Vagina (tissue), 2 donors: ENCODE measurements at places on chromosomes 1 and 21.

DNA sequence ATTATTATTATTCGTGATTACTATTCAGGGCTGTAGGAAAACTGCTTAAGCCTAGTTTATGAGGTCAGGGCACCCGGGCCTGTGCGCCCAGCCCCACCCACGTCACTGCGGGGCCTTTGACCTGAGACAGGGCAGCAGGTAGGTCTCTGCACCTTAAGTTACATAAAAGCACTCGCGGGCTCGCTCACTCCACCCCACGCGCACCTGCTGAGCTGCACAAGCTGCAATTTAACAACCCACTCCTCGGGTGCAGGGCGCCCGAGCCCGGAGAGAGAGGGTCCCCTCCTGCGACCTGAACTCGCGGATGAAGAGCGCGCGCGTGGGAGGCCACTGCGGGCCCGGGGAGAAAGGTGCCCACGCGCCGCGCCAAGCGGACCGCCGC is 477 bp downstream of the ICMT start:
- no peak for DNase-seq
- peak overlapping the region; percentile 87 for H3K4me3 ChIP-seq
- H3K27ac ChIP-seq, result no peak overlapping the region

DNA sequence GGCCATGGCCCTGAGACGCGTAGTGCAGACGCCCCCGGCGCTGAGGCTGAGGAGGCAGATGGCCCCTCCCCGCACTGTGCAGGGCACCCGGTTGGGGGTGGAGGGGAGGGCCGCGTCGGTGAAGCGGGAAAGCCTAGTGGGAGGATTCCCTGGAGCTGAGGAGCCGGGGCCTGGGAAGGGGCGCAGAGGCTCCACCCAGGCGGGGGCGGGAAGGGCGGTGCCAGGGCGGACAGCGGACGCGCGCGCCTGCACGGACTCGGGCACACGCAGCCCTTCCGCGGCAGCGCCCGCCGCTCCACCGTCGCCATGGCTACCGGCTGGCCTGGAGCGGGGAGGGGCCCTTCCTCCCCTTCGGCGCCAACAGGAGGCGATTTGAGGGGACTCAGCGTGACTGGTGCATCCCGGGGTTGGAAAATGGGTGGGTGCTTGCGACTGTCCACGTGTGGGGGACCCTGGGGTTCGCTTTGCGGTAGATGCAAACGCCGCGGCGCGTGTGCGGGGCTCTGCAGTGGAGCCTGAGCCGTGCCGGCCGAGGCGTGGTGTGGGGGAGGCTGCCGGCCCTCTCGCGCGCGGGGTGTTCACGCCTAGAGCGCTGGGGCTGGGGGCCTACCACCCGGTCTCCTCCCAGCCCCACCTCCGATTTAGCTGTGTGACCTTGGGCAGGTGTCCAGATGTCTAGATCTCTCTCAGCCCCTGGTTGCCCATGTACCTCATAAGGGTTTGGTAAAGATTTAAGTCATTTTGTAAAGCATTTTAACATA is 35.1 kb downstream of the PTPRF start:
- peak overlapping the region; percentile 82 for H3K27ac ChIP-seq
- DNase-seq, result no peak
- H3K4me1 ChIP-seq, result peaks cover 47% of the 10 kb centered on the region
- H3K4me3 ChIP-seq, result peak overlapping the region; percentile 58
- H3K27me3 ChIP-seq, result no peaks in the 10 kb centered on the region

DNA sequence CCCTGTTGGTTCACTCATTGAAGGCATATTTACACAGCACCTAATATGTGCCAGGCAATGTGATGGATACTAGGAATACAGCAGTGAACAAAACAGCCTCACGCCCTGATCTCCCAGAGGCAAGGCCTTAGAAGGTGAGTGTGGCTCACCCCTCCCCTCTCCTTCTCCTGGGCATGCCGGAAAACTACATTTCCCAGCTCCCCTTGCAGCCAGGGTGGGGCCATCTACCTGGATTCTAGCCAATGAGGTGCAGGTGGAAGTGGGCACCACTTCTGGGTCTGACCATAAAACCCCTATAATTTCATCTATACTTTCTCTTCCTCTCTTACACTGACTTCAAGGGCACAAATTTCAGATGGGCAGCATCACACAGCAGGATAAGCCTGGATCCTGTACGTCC is 63.8 kb downstream of the FBXO2 start:
- H3K4me3 ChIP-seq, result no peak overlapping the region
- no peaks in the 10 kb centered on the region for H3K36me3 ChIP-seq
- no peaks in the 10 kb centered on the region for H3K27me3 ChIP-seq
- no peaks in the 10 kb centered on the region for H3K4me1 ChIP-seq

DNA sequence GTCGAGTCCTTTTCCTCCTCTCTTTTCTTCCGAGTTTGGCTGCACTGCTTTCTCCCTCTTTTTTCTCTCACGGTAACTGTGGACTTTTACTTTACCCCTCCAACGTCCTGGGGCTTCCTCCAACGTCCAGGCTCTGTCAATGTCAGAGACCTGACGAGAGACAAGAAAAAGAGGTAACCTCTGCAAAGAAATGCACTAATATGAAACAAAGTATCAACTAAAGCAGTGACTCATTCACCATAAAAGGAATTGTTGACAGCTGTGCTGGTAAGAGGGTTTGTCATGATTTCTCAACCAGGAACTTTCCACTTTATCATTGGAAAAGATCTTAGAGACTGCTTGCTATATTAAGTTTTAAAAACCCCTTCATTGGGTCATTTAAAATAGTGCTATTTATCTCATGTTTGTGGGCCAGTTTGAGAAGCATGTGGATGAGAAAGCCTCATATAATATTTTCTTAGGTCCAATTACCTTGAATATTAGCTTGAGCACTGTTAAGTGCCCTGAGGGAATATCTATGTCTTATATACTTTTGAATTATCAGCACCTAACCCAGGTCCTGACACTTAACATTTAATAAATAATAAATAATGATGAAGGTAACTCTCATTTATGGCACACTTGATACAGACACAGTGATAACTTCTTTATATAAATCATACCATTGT is at the start of gene GBP2:
Gene GBP2, minus strand, starts transcription at position 202 of the 668 bp plus-strand sequence. CDS start 4,148 bp downstream, outside the sequence.
- peak within 1 kb of the TSS; percentile 92 for H3K27ac ChIP-seq
- H3K27me3 ChIP-seq, result no peaks in the 10 kb centered on the region
- H3K4me1 ChIP-seq, result peaks cover 61% of the 10 kb centered on the region
- H3K36me3 ChIP-seq, result no peaks in the 10 kb centered on the region

- no peak for DNase-seq
- H3K4me3 ChIP-seq, result no peak overlapping the region
- no peak overlapping the region for H3K27ac ChIP-seq
- no peaks in the 10 kb centered on the region for H3K27me3 ChIP-seq
- H3K4me1 ChIP-seq, result no peaks in the 10 kb centered on the region
Measured at GRCh38 chr1:246428542-246429308, 78.4 kb downstream of the SMYD3 start.

DNA sequence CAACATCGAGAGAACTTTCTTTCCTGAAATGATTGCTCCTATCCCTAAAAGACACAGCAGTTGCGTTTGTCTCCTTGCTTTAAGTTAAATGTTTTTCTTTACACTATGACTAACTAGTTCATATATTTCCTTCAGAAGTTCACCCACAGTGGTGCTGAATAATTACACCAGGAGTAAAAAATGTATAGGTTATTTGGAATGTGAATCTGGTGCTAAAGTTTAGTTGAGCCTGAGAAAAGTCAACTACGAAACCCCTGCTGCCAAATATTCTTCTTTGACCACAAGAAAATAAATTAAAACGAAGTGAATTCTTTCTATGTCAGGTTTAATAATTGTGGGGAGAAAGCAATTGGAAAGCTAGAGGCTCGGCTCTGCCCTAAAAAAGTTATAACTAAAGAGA is 52.8 kb downstream of the C4BPA start:
- no peak overlapping the region for H3K4me3 ChIP-seq
- no peak overlapping the region for H3K27ac ChIP-seq
- H3K27me3 ChIP-seq, result no peaks in the 10 kb centered on the region
- H3K4me1 ChIP-seq, result no peaks in the 10 kb centered on the region
- H3K36me3 ChIP-seq, result no peaks in the 10 kb centered on the region
- no peak for DNase-seq

GRCh38 chr21:27240839-27241238 is 274.0 kb upstream of the ADAMTS5 start:
- DNase-seq, result no peak
- H3K27ac ChIP-seq, result no peak overlapping the region
- H3K4me3 ChIP-seq, result no peak overlapping the region
- H3K27me3 ChIP-seq, result no peaks in the 10 kb centered on the region

DNA sequence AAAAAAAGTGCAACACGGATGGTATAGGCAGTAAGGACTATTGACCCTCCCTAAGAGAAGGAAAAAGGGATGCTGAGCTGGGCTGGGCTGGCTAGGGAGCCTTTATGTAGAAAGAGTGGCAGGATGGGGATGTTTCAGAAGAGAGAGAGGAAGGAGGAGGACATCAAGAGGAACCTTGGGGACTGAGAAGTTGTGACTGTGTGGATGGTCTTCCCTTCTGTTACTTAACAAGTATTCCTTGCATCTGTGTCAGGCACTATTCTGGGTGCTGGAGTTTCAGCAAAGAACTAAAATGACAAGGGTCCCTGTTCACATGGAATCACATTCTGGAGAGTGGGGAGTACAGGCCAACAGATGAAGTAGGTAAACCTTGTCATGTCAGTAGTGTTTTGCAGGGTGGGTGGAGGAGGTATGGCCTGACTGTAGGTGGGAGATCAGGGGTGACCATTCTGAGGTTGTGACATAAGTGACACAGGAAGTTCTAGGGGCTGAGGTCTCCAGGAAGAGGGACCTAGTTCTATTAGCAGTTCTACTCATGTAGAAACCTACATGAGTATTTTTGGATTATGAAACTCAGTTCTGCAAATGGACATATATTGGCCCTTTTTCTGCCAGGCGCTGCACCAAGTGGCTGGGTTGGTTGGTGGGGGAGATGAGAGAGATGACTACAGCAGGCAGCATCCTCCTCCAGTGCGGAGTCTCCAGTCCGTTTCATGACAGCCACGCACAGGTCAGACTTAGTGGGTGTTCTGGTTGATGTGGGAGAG is 53.8 kb downstream of the PRDM2 start:
- DNase-seq, result no peak
- H3K27ac ChIP-seq, result no peak overlapping the region
- H3K27me3 ChIP-seq, result no peaks in the 10 kb centered on the region
- peaks cover 88% of the 10 kb centered on the region for H3K4me1 ChIP-seq
- no peak overlapping the region for H3K4me3 ChIP-seq

DNA sequence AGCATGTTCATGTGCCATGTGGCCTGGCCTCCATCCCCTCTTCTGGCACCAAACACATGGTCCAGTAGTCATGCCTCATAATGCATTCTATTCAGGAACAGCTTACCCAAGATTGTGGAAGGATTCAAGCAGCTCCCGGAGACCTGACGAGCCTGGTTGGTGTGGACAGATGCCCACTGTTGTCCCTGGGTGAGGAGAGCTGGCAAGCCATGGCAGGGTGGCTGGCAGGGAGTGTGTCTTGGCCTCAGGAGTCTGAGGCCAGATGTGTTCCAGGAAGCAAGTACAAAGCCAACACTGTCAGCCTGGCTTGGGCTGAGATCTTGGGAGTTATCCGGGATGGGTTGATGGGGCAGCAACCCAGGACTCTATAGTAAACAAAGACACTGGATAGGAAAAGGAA is 7.3 kb upstream of the FABP3 start:
- no peak for DNase-seq
- H3K4me1 ChIP-seq, result peaks cover under 1% of the 10 kb centered on the region
- H3K36me3 ChIP-seq, result no peaks in the 10 kb centered on the region
- no peaks in the 10 kb centered on the region for H3K27me3 ChIP-seq

DNA sequence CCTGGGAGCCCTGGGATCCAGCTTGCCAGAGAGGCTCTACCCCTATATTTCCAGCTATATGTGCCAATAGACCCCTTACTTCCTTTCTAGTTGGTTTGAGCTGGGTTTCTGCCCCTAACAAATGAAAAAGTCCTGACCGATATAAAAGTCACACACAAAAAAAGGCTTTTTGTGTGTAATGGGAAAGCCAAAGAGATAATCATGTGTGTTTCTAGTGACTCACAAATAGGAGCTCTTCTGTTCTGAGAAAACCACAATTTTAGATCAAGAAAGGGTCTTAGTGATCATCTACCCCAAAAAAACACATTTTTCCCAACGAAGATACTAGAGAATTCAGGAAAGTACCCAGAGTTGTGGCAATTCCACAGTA is 23.0 kb upstream of the PLEKHA6 start:
- DNase-seq, result no peak
- no peaks in the 10 kb centered on the region for H3K36me3 ChIP-seq
- H3K4me3 ChIP-seq, result no peak overlapping the region
- peaks cover 8% of the 10 kb centered on the region for H3K4me1 ChIP-seq

DNA sequence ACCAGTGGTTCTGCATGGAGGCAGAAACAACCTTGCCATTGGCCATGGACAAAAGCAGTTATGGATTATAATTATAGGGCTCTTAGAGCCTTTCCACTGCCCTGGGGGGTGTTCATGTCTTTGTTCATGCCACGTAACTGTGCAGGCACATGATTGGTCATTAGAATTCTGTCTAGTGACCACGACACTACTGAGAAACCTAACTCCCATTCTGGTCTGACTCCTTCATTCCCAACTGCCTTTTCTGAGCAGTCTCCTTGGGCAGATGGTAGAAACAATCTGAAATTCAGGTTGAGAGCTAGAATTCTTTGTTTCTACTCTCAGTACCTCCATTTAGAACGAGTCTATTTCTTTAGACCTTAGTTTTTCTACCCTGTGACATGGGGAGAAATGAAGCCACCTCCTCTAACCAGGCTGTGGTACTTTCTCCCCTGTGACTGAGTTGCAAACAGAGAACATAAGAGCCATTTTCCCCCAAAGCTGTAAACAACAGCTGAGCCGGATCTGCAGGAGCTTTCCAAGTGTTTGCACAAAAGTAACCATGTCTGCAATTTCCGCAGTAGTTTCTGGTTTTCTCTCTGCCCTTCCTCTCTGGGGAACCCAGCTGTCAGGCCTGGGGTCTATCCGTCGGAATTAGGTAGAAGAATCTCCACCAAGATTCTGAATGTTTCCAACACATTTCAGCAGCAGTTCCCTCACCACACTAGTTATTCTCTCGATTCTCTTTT is 37.7 kb upstream of the IPO9 start:
- no peaks in the 10 kb centered on the region for H3K27me3 ChIP-seq
- peaks cover 21% of the 10 kb centered on the region for H3K36me3 ChIP-seq
- peaks cover 57% of the 10 kb centered on the region for H3K4me1 ChIP-seq
- no peak overlapping the region for H3K4me3 ChIP-seq

GRCh38 chr1:43622901-43623780 is 26.8 kb upstream of the KDM4A start:
- no peak for DNase-seq
- H3K4me3 ChIP-seq, result no peak overlapping the region
- peaks cover 15% of the 10 kb centered on the region for H3K4me1 ChIP-seq
- H3K36me3 ChIP-seq, result no peaks in the 10 kb centered on the region
- H3K27ac ChIP-seq, result no peak overlapping the region
